Activated T-cell treated with anti-CD3 and anti-CD28 coated beads, Interleukin-2, amount 50 U/mL, for 48 hours (primary cell): ENCODE measurements at places on chromosomes 1 and 21.
A peak's percentile ranks its signal among the peaks of the same experiment; 100 is the strongest.

DNA sequence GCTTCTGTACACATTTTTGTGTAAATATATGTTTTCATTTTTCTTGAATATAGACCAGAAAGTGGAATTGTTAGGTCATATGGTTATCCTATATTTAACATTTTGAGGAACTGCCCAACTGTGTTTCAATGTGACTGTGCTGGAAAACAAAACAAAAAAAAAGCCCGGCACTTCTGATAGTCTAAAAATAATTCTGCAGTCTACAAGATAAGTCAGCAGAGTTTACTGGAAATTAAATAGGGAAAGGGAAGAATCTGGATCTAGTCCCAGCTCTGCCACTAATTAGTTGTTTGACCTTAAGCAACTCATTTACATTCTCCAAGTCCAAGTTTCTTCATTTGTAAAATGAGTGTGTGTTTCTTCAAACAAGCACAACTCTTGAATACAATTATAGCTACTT lies 869.1 kb upstream of the B3GALT2 start:
- DNase-seq: no peak

DNA sequence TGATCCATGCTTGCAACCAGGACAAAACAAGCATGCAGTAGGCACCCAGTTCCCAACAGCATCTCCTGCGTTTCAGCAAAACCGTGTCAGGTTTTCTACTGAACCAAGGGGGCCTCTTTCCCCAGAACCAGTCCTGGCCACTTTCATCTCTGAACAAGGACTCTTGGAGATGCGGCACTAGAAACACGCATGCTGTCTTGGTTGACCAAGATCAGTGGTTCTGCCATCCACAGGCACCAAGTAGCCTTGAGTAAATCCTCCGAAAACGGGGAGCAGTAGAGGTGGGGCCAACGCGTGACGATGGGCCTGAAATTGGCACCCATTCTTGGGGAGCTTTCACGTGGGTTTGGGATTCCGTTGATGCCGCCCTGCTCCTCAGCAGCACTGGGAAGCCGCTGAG lies 62.5 kb upstream of the AJAP1 start:
- DNase-seq: no peak

GRCh38 chr1:98556521-98557158 lies 104.9 kb upstream of the SNX7 start:
- no peak for DNase-seq

GRCh38 chr1:180309338-180309737 lies 79.3 kb downstream of the LHX4 start:
- no peak for DNase-seq

DNA sequence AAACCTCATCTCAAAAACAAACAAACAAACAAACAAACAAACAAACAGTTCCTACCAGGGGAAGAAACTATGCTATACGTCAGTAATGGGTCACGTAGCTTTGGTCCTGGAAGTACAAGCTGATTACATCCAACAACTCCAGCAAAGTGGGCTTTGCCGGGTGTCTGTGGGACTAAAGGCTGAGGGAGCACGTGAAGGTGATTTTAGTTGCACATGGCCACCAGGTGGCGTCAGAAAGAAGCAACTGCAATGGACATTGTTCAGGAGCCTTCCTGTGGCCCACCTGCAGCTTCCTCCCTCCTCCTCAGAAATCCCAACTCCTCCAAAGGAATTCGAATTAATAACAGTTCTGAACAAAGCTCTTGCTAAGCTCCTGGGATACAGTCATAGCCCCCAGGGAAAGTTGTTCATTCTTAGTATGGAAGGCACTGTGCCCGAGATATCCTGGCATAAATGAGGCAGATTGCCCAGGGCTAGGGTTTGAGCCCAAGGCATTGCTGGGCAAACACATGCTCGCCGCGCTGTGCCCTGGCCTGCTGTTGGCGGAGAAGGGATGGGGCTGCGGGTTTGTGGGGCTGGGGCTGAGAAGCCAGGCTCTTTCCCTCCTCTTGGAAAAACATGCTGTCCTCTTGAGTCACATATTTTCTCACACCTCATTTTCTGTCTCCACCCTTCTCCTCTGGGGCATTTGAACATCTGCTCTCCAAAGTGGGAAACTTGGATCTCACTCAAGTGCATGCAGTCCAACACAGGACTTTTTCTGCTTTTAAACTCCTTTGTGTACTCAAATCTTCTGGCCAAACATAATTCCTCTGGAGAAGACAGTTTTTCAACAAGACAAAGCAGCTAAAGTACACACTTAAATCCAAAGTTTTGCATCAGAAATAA lies 28.6 kb downstream of the AKNAD1 start:
- DNase-seq: peak; percentile 80

- no peak for DNase-seq
These were observed 50.8 kb upstream of the POU3F1 start for GRCh38 chr1:38097284-38097898.

DNA sequence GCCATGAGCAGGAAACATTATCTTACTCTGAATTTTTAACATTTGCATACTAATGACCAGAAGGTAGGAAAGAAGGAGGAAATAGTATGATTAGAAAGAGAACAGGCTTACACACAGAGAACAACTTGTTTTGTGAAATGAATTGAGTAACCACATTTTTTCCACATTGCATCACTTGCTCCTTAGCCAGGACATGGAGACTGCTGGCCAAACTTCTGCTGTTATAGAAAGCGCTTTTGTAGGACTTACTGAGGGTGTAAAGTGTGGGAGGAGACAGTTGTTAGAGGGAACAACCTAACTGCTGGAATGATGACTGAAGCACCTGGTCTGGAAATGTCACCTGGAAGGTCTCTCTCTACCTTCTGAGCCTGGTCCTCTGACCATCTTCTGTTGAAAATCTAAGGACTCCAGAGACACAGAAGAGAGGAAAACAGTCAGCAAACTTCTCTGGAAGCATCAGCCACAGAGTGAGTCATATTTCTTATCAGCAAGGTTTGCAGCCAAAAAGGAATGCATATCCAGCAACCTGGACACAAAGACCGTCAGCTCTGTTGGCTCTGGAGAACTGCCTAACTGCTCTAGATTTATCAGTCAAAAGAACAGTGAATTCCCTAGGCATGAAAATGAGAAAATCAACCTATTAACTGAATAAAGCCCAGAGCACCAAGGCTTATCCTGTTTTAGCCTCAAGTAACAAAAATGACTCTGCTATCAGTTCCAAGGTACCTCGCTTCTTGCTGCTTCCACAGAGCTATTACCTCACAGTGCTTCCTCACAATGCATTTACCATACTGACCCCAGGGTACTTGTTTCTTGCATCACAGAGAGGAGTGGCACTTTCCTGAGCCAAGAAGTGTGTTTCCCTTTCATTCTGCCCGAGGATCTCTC lies 88.0 kb upstream of the SLFNL1 start:
- DNase-seq: no peak

DNA sequence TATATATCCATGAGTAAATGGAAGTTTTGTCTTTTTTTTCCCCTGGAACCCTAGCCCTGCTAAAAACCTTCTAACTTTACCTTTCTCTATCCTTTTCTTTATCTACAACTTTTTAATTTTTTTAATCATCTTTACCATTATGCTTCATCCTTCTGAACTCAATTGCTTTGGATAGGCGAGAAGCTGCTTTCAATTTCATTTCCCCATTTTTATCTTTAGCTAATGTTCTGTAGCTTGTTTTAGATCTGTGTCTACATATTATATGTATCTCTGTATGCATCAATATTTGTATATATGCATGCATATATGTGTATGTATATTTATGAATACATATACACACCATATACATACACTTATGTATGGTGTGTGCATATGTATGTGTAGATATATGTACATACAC lies 57.4 kb downstream of the PTPRC start:
- no peak for DNase-seq

DNA sequence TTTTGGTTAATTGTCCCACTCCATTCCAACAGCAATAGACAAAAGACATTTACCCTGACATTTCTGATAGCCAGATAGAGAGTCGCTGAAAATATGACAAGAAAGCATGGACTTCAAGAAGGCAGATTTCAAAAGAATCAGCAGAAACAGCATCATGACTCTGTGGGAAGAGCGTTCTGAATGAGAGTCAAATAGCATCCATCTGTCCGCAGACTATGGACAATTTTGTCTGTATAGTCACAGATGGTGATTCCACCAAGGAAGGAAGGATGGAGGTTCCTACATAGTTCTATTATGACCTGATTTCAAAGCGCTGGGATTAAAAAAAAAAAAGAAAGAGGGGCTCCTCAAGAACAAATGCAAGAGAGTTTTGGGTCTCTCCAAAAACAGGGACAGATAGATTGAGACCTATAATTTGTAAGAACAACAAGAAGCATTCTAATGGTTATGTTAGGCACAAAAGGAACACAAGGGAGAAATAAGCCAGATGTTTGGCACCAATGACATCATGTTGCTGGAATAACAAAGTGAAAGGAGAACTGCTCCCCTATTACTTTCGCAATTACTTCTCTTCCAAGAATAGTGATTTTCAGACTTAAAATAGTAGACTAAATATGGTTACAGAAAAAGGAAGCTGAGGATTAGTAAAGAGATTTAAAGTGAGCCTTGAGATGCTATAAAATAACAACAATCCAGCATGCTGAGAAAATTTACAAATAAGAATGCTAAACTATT lies 28.5 kb downstream of the NIBAN1 start:
- DNase-seq: no peak

DNA sequence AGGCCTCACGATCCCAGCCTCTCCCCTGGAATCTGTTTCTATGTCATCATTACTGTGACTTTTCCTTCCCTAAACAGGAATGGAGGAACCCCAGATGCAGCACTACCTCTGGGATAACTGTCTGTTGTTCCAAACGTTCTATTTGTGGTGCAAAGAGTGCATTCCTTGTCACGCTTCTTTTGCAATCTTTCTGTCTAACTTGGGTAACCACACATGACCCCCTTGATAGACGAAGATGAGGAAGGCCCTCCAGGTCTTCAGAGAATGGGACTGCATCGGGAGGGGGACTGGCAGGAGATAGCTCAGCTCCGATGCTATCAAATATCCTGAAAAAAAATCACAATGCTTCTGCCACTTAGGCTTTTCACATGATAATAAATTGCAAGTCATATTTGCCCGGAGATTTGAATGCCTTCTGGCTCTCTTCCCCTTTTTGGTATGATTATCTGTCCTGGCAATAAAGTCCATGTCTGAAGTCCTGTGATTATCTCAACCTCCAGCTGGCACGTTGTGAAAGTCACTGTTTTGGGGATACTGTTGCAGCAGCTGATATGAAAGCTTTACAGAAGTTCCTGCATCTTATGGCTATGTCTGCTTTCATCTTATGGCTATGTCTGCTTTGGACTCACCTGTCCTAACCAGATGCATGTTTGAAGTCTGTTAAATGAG lies 148.7 kb upstream of the LMO4 start:
- no peak for DNase-seq

- DNase-seq: no peak
These were observed 70.4 kb downstream of the UBR4 start for GRCh38 chr1:19139711-19140110.

DNA sequence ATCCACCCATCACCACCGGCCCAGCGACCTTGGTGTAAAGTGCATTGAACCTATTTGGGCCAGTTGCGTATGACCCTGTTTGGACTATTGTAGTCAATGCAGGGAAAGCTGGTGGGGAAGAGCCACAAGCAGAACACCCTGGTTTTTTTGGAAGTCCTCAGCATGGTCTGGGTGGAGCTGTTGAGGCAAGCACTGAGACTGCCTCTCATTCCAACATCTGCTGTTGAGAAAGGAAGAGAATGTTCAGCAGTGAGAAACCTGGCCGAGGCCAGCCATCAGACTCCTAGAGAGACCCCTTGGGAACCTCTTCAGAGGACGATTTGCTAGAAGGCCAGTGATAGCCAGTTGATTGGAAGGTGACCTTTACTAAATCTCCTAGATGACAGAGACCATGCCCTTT lies 183.0 kb downstream of the ZZZ3 start:
- no peak for DNase-seq

DNA sequence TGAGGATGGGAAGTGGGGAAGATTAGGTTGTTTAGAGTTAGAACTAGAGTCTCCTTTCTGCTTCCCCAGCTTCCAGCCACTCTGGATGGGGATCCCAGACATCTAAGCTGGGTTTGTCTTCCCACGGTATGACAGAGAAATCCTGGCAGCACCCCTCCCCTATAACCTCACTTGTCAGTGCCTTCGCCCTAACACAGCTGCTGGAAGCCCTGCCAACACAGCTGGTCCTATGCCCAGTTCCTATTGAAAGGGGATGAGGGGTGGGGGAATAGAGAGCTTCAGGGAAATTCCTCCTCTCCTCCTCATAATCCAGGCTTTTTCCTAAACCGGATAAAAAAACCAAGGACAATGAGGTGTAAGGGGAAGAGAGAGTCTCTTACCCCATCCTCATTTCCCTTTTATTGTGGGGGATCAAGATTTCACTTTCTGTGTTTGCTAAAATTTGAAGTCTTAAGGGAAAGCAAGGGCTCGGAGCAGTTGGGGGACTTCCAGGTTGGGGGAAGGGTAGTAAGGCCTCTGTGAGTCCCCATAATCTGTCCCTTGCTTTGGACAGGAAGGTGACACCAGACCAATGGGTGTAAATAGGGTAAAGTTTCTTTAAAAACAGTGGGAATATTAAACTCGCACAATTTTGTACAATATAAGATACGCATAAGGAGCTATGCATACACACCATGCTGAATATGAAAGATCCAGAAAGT lies 590 bp downstream of the TMOD4 start:
- DNase-seq: no peak

DNA sequence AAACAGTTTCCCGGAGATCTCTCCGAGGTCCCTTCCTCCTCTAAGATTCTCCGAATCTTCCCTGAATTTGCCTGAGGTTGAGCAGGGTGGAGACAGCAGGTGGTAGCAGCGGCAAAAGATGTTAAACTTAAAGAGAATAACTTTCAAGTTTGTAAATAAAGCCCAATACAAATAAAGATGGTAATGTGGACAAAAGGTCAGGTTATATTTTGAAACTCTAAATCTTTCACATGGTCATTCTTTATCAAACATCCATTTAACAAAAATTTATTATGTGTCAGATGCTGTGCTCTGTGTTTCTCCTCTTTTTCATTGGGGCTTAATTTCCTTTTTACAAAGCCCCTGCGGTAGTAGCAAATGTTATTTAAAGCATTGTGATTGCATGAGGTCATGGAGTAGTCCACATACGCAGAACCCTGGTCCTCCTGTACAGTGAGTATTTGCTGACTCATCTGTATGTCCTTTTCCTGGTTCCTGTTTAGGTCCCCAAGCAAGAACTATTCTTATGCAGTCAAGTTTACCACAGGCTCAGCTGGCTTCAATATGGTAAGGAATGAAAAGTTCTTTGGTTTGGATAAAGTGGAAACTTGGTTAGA lies 119.2 kb downstream of the ITSN1 start:
- DNase-seq: no peak

GRCh38 chr1:9454494-9455066 lies 84.7 kb upstream of the SLC25A33 start:
- no peak for DNase-seq

- DNase-seq: no peak
These were observed 11.9 kb upstream of the MRPL55 start for GRCh38 chr1:228120857-228121489.

GRCh38 chr21:14403681-14404318 lies 20.9 kb upstream of the HSPA13 start:
- no peak for DNase-seq
